Peyer's patch (tissue), 4 donors: ENCODE measurements at places on chromosomes 16 and 17. TPM values are rescaled to one million over a fixed set of nuclear protein-coding genes. Genes with fewer than 3 reads are reported as not detected.

Gene DNAH2
- not detected for total RNA-seq

DNA sequence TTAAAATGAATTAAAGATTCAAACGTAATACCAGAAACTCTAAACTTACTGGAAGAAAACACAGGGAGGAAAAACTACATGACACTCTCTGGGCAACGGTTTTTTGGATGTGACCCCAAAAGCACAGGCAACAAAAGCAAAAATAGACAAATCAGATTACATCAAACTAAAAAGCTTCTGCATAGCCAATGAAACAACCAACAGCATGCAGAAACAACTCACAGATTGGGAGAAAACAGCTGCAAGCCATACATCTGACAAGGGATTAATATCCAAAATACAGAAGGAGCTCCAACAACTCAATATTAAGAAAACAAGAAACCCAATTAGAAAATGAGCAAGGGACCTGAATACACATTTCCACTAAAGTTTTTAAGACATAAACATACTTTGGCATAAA, 69.2 kb upstream of the ALOX12 start:
- H3K4me3 ChIP-seq = no peak overlapping the region
- no peaks in the 10 kb centered on the region for H3K4me1 ChIP-seq
- H3K36me3 ChIP-seq = no peaks in the 10 kb centered on the region
- no peak overlapping the region for H3K27ac ChIP-seq
- H3K27me3 ChIP-seq = no peaks in the 10 kb centered on the region

GRCh38 chr17:32654324-32654723, 167.5 kb downstream of the CDK5R1 start:
- no peak overlapping the region for H3K4me3 ChIP-seq
- H3K36me3 ChIP-seq = peaks cover 73% of the 10 kb centered on the region
- no peak overlapping the region for H3K27ac ChIP-seq
- H3K27me3 ChIP-seq = no peaks in the 10 kb centered on the region
- DNase-seq = no peak

GRCh38 chr17:14298221-14298946, 2.5 kb upstream of the HS3ST3B1 start:
- no peak overlapping the region for H3K27ac ChIP-seq
- peaks cover 54% of the 10 kb centered on the region for H3K4me1 ChIP-seq
- H3K27me3 ChIP-seq = peaks cover 37% of the 10 kb centered on the region
- H3K4me3 ChIP-seq = no peak overlapping the region

- no peak for DNase-seq
- no peaks in the 10 kb centered on the region for H3K27me3 ChIP-seq
- peaks cover 3% of the 10 kb centered on the region for H3K4me1 ChIP-seq
- H3K4me3 ChIP-seq = no peak overlapping the region
Measured at GRCh38 chr17:81402530-81402941, 7.3 kb downstream of the BAHCC1 start.

- no peak overlapping the region for H3K4me3 ChIP-seq
- H3K27ac ChIP-seq = no peak overlapping the region
- H3K27me3 ChIP-seq = no peaks in the 10 kb centered on the region
- DNase-seq = no peak
- H3K4me1 ChIP-seq = no peaks in the 10 kb centered on the region
- no peaks in the 10 kb centered on the region for H3K36me3 ChIP-seq
Measured at GRCh38 chr17:11882716-11883115, 114.6 kb downstream of the ZNF18 start.

- no peaks in the 10 kb centered on the region for H3K27me3 ChIP-seq
- H3K4me1 ChIP-seq = no peaks in the 10 kb centered on the region
- H3K4me3 ChIP-seq = peak overlapping the region; percentile 84
Measured at GRCh38 chr16:54237-54581, 581 bp downstream of the SNRNP25 start.

GRCh38 chr16:69078073-69078472, 27.4 kb upstream of the HAS3 start:
- no peaks in the 10 kb centered on the region for H3K36me3 ChIP-seq
- no peak for DNase-seq
- H3K27ac ChIP-seq = no peak overlapping the region
- no peak overlapping the region for H3K4me3 ChIP-seq
- H3K27me3 ChIP-seq = no peaks in the 10 kb centered on the region
- H3K4me1 ChIP-seq = no peaks in the 10 kb centered on the region
